ENCODE measurements at places on chromosomes 4 and X.

DNA sequence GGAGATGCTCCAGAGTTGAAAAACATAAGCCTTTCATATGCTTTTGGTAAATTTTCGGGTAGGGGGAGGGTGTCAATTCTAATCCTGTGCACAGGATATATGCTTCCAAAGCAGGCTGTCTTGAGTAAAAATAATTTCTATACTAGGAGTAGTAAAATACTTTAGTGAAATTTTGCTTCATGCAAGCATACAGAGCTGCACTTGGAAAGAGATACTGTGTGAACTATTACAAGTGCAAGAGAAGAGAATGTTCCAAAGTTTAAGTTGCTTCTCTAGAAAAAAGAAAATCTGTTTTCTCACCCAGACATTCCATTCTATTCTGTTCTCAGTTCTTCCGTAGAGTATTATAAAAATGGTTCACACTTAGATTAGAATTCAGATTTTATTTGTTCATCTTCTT lies 324.6 kb upstream of the AADAT start:
- no peaks in the 10 kb centered on the region for H3K27me3 ChIP-seq
- no peaks in the 10 kb centered on the region for H3K4me1 ChIP-seq
- no peaks in the 10 kb centered on the region for H3K36me3 ChIP-seq
- no peak overlapping the region for H3K4me3 ChIP-seq

- no peaks in the 10 kb centered on the region for H3K4me1 ChIP-seq
- DNase-seq: no peak
Measured at GRCh38 chr4:20395160-20395773, 143.6 kb downstream of the SLIT2 start.

GRCh38 chrX:3712870-3713224 lies 602 bp downstream of the PRKX start:
- H3K4me3 ChIP-seq: peak overlapping the region; percentile 97
- H3K27ac ChIP-seq: peak overlapping the region; percentile 96
- peaks cover 27% of the 10 kb centered on the region for H3K36me3 ChIP-seq
- DNase-seq: no peak
- peaks cover 16% of the 10 kb centered on the region for H3K4me1 ChIP-seq
- H3K27me3 ChIP-seq: no peaks in the 10 kb centered on the region

GRCh38 chr4:7893539-7893938 lies 46.1 kb downstream of the AFAP1 start:
- H3K27ac ChIP-seq: no peak overlapping the region
- peaks cover 3% of the 10 kb centered on the region for H3K36me3 ChIP-seq
- DNase-seq: no peak

DNA sequence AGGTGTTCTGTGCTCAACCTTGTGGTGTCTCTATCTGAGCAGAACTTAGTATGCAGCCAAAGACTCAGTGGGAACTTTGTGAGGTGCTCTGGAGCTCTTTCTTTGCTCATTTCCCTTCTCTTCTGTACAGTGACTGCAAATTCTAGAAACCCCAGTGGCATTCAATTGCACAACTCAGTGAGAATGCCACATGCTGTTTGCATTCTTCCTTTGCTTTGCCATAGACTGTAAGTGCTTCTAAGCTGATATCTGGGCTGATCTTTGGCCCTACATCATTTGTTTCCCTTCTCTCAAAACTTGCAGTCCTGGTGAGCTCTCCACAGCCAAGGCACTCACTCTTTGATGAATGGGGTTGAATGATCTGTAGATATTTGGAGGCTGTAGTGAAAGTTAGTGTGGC lies 7.0 kb downstream of the PNMA3 start:
- no peaks in the 10 kb centered on the region for H3K27me3 ChIP-seq
- H3K27ac ChIP-seq: no peak overlapping the region
- no peaks in the 10 kb centered on the region for H3K4me1 ChIP-seq

GRCh38 chrX:118823263-118824172 lies at the start of gene ZCCHC12:
Gene ZCCHC12 (plus strand): TSS chrX:118823824. CDS start chrX:118825245, 1,421 bp downstream.
- DNase-seq: no peak
- no peaks in the 10 kb centered on the region for H3K36me3 ChIP-seq
- H3K4me3 ChIP-seq: peak within 1 kb of the TSS; percentile 68
- peaks cover 54% of the 10 kb centered on the region for H3K27me3 ChIP-seq
- peak within 1 kb of the TSS; percentile 41 for H3K27ac ChIP-seq

GRCh38 chr4:107832275-107832807 lies 7.6 kb downstream of the SGMS2 start:
- no peaks in the 10 kb centered on the region for H3K4me1 ChIP-seq
- H3K27ac ChIP-seq: no peak overlapping the region
- H3K4me3 ChIP-seq: no peak overlapping the region

GRCh38 chr4:81003597-81004111 lies 26.9 kb upstream of the BMP3 start:
- no peaks in the 10 kb centered on the region for H3K36me3 ChIP-seq
- no peak overlapping the region for H3K4me3 ChIP-seq
- no peak overlapping the region for H3K27ac ChIP-seq
- no peak for DNase-seq
- H3K27me3 ChIP-seq: peaks cover 24% of the 10 kb centered on the region

GRCh38 chr4:95541889-95542607 lies 6.7 kb downstream of the UNC5C start:
- H3K4me3 ChIP-seq: no peak overlapping the region
- no peak for DNase-seq
- H3K27ac ChIP-seq: no peak overlapping the region
- no peaks in the 10 kb centered on the region for H3K27me3 ChIP-seq
- no peaks in the 10 kb centered on the region for H3K4me1 ChIP-seq

GRCh38 chr4:93416344-93417128 lies 412.0 kb upstream of the ATOH1 start:
- DNase-seq: no peak
- H3K27me3 ChIP-seq: no peaks in the 10 kb centered on the region
- no peak overlapping the region for H3K27ac ChIP-seq
- H3K36me3 ChIP-seq: no peaks in the 10 kb centered on the region
- no peaks in the 10 kb centered on the region for H3K4me1 ChIP-seq

GRCh38 chr4:115219862-115220261 lies 106.4 kb upstream of the NDST4 start:
- no peak for DNase-seq
- no peaks in the 10 kb centered on the region for H3K36me3 ChIP-seq
- H3K4me3 ChIP-seq: no peak overlapping the region
- H3K27ac ChIP-seq: no peak overlapping the region

GRCh38 chr4:169079942-169080827 lies 70.1 kb upstream of the CBR4 start:
- H3K27ac ChIP-seq: no peak overlapping the region
- peak overlapping the region; percentile 70 for H3K4me3 ChIP-seq
- peaks cover 11% of the 10 kb centered on the region for H3K27me3 ChIP-seq
- DNase-seq: no peak

GRCh38 chr4:9997886-9998285 lies 23.4 kb downstream of the SLC2A9 start:
- no peak overlapping the region for H3K27ac ChIP-seq
- H3K36me3 ChIP-seq: peaks cover 2% of the 10 kb centered on the region
- H3K4me1 ChIP-seq: no peaks in the 10 kb centered on the region
- no peak overlapping the region for H3K4me3 ChIP-seq
- DNase-seq: no peak

DNA sequence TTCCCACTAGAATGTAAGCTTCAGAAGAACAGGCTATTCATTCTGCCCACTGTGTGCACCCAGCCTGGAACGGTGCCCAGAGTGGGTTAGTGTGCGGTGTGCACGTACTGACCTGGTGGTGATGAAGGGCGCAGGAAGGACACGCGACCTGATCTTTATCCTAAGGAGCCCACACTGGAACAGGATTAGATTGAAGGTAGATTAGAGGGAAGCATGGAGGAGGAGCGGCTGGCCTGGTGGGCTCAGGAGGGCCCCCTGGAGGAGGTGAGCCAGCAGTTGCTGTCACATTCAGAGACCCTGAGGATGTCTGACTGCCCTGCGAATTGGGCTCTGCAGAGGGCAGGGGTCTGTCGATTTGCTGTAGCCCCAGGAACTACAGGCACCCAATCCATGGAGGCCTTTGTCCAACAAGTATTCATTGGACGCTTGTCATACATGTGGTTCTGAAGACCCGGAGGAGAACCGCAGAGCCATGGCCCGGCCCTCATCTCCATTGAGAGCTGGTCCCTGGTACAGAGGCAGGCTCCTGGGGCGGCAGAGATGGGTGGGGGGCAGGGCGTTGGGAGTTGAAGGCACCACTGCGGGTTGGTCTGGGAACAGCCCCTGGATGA lies 73.2 kb downstream of the HTRA3 start:
- no peaks in the 10 kb centered on the region for H3K36me3 ChIP-seq
- H3K27ac ChIP-seq: no peak overlapping the region
- peaks cover 39% of the 10 kb centered on the region for H3K27me3 ChIP-seq

DNA sequence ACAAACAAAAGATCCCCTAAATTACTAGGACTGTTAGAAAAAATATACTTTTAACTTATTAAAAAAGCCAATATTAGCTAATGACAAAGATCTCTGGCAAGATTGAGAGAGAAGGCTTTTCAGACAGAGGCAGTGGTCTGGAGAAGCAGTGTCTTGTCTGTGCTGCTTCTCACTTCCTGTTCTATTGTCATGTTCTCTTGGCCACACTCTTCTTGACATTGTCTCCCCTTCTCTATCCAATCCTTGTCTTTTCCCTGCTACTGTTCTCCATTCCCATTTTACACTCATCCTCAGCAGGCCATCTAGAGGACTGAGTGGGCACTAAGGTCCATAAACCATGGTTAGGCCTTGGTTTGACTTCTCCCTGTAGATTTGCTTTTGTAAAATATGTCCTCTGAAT lies 14.0 kb upstream of the TAPT1 start:
- H3K27ac ChIP-seq: no peak overlapping the region
- no peaks in the 10 kb centered on the region for H3K36me3 ChIP-seq
- H3K4me1 ChIP-seq: no peaks in the 10 kb centered on the region
- H3K27me3 ChIP-seq: no peaks in the 10 kb centered on the region

DNA sequence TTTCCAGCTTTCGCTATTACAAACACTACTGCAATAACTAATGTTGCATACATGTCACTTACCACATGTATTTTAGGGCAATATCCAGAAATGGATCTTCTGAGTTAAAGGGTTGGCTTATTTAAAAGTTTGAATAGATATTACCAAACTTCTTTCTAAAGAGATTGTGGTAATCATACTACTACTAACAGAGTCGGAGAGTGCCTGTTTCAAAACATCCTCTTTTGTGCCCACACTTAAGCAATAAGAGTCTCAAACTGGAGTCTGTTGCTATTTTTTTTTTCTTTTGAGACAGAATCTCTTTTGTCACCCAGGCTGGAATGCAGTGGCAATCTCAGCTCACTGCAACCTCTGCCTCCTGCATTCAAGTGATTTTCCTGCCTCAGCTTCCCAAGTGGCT lies 35.8 kb downstream of the FGFBP1 start:
- H3K27me3 ChIP-seq: peaks cover 58% of the 10 kb centered on the region
- no peak overlapping the region for H3K27ac ChIP-seq
- no peaks in the 10 kb centered on the region for H3K36me3 ChIP-seq
- no peak for DNase-seq

- H3K27ac ChIP-seq: no peak overlapping the region
- no peaks in the 10 kb centered on the region for H3K4me1 ChIP-seq
- no peak overlapping the region for H3K4me3 ChIP-seq
- DNase-seq: no peak
Measured at GRCh38 chr4:59223292-59223941, 1976.7 kb upstream of the ADGRL3 start.

DNA sequence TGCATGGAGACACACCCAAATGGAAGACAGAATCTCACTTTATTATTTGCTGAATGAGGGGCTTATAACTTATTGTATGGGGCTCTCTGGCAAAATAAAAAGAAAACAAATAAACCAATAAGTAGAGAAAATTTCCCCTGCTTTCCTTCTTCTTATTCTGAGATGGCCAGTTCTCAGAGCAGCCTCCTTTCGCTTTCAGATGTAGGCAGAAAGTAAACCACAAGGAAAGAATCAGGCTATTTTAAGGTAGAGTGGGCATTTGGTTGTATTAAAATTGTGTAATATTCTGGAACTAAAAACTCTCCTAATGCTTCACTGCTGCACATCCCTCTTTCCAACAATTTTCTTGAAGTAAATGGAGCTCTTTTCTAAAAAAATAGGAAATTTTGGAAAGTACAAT lies 241.8 kb downstream of the GALNTL6 start:
- H3K27me3 ChIP-seq: no peaks in the 10 kb centered on the region
- no peak overlapping the region for H3K4me3 ChIP-seq
- no peaks in the 10 kb centered on the region for H3K36me3 ChIP-seq
- DNase-seq: no peak
- H3K27ac ChIP-seq: no peak overlapping the region

GRCh38 chr4:53055716-53056403 lies 193.7 kb downstream of the RASL11B start:
- no peaks in the 10 kb centered on the region for H3K36me3 ChIP-seq
- H3K4me3 ChIP-seq: no peak overlapping the region
- no peak for DNase-seq
- H3K27me3 ChIP-seq: no peaks in the 10 kb centered on the region
- H3K27ac ChIP-seq: no peak overlapping the region

GRCh38 chrX:135944486-135944885 lies 29.3 kb downstream of the MMGT1 start:
- H3K27ac ChIP-seq: no peak overlapping the region
- H3K27me3 ChIP-seq: no peaks in the 10 kb centered on the region
- no peak for DNase-seq
- no peaks in the 10 kb centered on the region for H3K4me1 ChIP-seq

DNA sequence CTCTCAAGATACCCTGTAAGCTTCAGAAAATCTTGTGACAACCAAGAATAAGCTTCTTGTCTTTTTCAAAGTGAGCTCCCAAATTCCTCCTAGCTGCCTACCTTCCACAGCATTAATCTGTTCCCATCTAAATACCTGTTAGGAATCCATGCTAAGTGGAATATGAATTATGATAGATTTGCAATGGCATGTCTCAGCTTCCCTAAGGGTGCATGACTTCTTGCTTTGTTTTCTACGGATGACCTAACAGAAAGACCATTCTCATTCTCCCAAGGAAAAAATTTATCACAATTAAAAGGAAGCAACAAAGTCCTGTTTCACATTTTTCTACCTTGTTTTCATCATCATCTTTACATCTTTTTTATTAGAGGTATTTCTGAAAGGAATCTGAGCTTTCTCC lies 532.7 kb downstream of the GRXCR1 start:
- no peak overlapping the region for H3K4me3 ChIP-seq
- H3K36me3 ChIP-seq: no peaks in the 10 kb centered on the region
- H3K27me3 ChIP-seq: no peaks in the 10 kb centered on the region
- no peaks in the 10 kb centered on the region for H3K4me1 ChIP-seq

Data from central memory CD8-positive, alpha-beta T cell (primary cell).